Amniotic epithelial cell (primary cell): ENCODE measurements at places on chromosomes 7 and 10.

GRCh38 chr7:132573251-132573955, 2.9 kb downstream of the PLXNA4 start:
- DNase-seq = no peak

- no peak for DNase-seq
Measured at GRCh38 chr10:77321838-77322237, 315.8 kb downstream of the KCNMA1 start.

GRCh38 chr7:50304911-50305582, 531 bp downstream of the IKZF1 start:
- DNase-seq = no peak

DNA sequence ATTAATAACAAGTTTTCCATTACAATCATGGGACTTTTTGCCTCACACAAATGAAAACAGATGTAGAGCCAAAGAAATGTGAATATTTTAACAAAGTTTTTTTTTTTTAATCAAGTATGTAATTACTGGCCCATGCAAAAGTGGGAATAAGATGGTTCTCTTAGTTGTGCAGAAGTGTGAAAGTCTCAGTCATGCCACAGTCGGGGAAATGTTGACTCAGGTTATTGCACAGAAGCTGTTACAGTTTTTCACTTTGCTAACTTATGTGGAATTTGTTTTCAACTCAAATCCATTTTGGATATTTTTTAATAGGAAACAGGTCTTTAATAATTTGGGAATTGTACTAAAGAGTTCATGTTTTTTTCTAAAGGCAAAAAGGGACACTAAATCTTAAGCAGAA, 44.0 kb upstream of the CAV2 start:
- DNase-seq = no peak

GRCh38 chr7:80908360-80908797, 10.5 kb downstream of the SEMA3C start:
- DNase-seq = no peak

GRCh38 chr7:92695308-92696261, 105.4 kb upstream of the FAM133B start:
- DNase-seq = peak; percentile 93

- no peak for DNase-seq
Measured at GRCh38 chr7:33500703-33501701, 371.6 kb downstream of the BBS9 start.

DNA sequence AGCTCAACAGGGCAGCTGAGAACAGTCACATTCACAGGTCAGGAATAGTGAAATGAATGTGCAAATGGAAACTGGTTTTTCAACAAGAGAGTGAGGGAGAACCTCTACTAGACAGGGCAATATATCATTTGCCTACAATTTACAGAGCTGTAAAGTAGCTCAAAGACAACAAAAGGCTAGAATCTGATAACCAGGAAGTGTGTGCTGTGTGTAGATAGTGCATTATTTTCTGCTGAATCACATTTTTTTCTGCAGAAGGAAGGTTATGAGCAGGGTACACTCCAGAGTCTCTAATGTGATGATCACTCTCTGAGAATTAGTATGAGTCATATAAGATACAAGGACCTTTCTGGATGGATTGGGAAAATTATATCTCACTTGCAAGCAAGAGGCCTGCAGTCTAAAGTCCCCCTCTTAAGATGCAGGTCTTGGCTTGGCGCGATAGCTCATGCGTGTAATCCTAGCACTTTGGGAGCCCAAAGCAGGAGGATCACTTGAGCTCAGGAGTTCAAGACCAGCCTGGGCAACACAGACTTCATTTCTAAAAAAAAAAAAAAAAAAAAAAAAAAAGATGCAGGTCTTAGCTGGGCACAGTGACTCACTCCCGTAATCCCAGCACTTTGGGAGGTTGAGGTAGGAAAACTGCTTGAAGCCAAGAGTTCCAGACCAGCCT, 59.9 kb upstream of the COBL start:
- peak; percentile 11 for DNase-seq

- no peak for DNase-seq
Measured at GRCh38 chr10:130935897-130936550, 375.5 kb downstream of the TCERG1L start.

DNA sequence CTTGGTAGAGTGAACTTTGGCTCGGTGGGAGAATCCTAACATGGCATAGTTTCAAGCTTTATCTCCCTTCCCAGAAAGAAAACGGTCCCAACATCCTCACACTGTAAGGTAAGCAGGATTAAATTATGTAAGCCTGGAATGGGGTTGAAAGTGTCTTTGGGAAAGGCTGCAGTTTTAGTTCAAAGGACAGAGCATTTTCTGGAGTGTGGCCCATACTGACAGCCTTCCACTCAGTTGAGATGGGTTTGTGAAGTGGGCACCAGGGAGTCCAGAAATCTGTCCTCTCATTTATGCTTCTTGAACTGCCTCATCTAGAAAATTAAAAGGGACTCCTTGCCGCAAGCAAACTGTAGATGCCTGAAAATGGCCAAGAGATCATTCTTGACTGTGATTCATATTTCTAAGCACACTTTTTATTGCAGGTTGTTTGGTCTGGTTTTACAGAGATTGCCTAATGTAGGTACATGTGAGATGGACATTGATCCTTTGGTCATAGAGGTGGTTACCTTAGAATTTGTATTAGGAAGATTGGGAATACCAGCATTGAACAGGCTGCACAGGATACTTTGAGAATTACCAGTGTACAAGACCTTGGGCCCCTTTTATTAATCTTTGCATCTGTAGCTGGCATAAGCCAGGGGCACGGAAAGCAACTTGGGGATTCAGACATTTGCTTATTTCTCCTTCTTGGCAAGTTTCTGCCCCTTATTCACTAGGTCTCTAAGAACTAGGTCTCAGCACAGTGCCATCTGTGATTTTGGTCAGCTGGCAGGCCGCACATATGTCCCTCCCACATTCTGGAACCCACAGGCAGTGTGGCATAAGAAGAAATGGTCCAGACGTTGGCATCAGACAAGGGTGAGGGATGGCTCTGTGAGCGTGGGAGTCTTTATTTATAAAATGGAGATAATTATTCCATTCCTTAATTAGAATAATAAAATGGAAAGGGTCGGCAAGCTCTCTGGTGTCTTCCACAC, 125.9 kb downstream of the GLCCI1 start:
- DNase-seq = no peak

GRCh38 chr10:15245530-15245929, 77.0 kb upstream of the NMT2 start:
- DNase-seq = no peak

GRCh38 chr10:80522756-80523363, 14.8 kb upstream of the SH2D4B start:
- DNase-seq = no peak

GRCh38 chr10:97759158-97759887, 12.5 kb downstream of the SFRP5 start:
- peak; percentile 69 for DNase-seq

GRCh38 chr7:94295850-94296249, 98.8 kb upstream of the COL1A2 start:
- DNase-seq = peak; percentile 84

GRCh38 chr7:12970626-12971025, 283.2 kb downstream of the ARL4A start:
- DNase-seq = peak; percentile 10

- no peak for DNase-seq
Measured at GRCh38 chr7:105336009-105336408, 52.7 kb downstream of the SRPK2 start.

DNA sequence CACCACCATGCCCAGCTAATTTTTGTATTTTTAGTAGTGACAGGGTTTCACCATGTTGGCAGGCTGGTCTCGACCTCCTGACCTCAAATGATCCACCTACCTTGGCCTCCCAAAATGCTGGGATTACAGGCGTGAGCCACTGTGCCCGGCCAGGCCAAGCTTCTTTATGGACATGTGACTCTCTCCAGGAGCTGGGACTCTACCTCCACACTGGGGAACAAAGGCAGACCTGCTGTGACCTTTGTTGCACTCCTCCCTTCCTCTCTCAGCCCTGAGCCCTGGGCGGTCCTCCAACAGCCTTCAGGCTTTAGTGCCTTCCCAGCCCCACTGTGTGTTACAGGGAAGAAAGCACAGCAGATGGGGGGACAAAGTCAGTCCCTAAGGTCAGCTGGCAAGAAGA, 55.0 kb upstream of the DUSP5 start:
- no peak for DNase-seq

DNA sequence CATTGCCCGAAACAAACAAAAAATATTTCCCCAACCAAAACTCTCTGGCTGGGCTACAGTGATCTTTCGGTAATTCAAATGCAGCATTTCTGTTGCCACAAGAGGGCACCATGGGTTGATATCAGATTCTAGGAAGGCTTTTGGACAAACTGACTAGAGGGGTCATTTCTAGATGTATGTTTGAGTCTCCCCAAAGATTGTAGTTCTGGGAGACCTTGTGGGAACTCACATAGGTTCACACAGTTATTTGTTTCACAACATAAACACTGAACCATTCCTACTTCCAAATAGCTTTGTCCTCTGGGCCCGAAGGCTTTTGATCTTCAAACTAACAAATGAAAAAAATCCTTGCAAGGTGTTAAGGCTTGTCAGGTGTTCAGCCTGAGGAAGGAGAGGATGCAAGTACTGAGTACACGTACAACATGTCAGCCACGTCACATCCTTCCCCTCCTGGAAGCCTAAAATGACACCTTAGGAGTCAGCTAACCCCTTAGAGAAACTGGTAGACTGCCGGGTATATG, 37.0 kb upstream of the IL15RA start:
- DNase-seq = peak; percentile 17

- DNase-seq = peak; percentile 21
Measured at GRCh38 chr7:98836811-98837629, 32.8 kb downstream of the TMEM130 start.

DNA sequence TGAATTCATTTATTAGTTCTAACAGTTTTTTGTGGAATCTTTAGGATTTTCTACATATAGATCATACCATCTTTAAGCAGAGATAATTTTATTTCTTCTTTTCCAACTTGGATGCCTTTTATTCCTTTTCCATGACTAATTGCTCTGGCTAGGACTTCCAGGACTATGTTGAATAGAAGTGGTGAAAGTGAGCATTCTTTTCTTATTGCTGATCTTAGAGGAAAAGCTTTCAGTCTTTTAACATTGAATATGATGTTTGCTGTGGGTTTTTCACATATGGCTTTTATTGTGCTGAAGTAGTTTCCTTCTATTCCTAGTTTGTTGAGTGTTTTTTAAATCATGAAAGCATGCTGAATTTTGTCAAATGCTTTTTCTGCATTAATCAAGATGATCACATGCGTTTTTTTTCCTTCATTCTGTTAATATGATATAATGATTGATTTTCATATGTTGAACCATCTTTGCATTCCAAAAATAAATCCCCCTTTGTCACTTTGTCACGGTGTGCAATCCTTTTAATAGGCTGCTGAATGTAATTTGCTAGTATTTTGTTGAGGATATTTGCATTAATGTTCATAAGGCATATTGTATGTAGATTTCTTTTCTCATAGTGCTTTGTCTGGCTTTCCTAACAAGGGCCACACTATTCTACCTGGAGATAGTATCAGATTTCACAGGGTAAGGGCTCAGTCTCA, 92.9 kb downstream of the ZNF467 start:
- peak; percentile 14 for DNase-seq

DNA sequence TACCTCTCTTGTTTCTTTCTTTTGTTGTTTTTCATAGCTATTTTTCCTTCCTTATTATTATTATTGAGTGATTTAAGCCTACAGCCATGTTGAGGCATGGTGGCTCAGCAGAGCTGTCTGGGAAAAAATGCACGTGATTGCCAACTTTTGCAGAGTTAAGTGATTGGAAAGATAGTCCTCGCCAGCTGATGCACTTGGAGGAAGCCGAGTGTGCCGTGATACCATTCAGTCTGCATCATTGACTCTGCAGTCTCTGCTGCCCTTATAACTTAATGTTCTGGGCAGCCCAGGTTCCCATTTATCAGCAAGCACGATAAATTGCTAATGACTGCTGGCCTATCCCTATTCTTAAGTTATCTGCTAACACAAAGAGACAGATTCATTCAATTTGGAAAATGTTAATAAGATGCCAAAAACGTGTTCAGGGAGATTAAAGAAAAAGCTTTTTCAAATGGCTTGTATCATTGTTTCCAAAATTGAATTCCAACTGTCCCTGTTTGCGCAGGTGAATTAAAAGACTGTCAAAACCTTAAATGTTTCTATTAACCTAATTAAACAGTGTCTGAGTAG, 232.9 kb upstream of the NPY start:
- DNase-seq = no peak

DNA sequence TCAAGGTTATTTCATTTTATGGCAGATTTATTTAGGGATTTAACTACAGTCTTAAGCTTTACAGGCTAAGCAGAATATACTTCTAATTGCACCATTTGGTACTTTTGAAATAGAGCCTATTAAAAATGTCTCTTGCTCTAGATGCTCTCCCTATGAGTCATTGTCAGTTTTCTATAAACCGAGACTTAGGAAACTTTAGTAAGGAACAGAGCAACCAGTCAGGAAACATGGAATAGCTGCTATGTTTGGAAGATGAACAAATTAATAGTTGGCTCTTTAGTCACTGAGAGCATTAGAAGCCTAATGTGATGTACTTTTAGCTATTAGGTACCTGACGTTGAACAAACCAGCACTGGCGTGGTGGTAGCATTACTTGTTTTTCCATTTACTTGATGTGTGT, 35.3 kb downstream of the INPP5F start:
- DNase-seq = peak; percentile 91

DNA sequence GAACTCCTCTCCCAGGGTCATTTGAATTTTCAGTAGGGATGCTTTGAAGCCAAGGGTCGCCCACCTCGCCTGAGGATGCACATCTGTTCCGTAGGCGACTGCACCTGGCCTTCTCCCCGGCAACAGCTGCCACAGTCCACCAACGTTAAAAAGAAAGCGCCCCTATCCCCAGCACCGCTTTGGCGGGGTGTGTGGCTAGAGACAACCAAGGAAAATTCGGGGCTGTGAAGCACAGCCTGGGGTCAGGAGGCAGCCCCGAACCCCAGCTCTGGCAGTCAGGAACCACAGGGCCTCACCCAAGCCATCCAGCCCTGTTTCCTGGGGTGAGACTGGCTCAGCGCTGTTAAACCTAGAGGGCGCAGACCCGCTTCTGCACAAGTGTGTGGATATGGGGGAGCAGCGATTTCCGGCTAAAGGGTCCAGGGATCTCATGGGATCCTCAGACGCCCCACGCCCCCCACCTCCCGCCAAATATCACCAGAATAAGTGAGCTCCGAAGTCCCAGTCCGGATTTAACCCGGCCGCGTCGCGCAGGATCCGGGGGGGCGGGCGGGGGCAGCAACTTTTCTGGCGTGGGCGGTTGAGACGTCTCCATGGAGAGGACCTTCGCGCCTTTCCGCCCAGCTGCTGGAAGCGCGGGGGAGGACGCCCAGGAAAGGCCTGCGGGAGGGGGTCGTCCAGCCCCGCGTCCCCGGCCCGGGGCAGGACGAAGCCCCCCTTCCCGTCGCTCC, 822 bp downstream of the ZC3HAV1L start:
- peak; percentile 40 for DNase-seq

- DNase-seq = peak; percentile 26
Measured at GRCh38 chr10:4506095-4506494, 319.9 kb upstream of the AKR1E2 start.
